ENCODE measurements at places on chromosomes 6 and 20.

DNA sequence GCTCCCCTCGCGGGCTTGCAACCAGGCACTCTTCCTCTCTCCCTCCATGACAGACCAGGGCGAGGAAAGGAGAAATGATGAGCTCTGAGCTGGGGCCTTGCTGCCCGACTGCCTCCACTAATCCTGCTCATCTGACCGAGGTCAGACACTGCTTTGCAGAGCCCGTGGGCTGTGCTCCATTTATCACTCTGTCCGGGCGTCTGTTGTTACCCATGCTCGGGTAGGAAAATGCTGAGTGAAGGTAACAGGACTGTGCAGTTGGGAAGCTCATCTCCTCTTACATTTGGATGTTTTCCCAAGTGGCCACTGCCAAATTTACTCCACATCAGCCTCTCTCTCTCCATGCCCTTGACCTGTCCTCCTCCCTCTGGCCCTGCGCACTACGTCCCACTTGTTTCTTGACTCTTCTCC, 14.6 kb downstream of the RPS6KA2 start:
- no peak for DNase-seq

- DNase-seq: no peak
Observed at GRCh38 chr20:39458452-39458851, 496.3 kb downstream of the DHX35 start.

DNA sequence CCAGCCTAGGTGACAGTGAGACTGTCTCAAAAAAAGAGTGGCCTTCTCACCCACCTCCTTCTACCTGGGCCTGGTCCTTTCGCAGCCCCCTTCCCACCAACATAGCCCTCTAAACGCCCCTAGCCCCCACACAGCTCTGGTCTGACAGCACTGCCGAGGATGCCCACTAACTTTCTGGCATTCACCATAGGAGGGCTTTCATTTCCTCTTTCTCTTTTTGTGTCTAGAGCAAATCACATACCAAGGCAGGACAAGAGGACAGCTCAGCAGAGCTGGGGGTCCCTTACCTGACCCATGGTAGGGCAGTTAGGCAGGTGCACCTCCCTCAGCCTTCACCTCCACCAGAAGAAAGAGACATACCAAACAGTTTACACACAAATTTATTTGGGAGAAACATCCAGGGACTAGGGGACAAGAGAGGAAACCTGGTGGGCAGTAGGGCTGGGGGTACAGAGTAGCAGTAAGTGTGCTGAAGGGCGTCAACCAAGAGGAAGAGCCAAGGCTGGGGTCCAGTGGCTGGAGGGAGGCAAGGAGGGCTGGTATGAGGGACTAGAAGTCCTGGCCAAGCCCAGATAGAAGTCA, 4.5 kb downstream of the LY6G5C start:
- no peak for DNase-seq

DNA sequence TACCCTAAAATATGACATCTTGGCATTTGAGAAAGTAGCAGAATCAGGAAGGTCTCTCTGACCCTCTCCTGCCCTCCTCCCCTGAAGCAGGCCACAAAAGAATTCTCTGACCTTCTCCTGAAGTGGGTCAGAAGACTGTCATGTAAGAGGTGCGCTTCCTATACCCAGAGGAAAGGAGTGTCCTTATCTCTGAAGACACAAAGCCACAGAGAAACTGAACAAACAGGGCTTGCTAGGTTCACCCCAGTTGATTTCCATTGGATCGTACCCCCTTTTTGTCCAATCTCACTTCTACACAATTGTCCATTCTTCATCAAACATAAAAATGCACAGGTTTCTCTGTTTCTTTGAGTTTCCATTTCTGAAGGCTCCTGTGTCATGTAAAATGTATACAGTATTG, 272.0 kb upstream of the SOX4 start:
- DNase-seq: no peak

DNA sequence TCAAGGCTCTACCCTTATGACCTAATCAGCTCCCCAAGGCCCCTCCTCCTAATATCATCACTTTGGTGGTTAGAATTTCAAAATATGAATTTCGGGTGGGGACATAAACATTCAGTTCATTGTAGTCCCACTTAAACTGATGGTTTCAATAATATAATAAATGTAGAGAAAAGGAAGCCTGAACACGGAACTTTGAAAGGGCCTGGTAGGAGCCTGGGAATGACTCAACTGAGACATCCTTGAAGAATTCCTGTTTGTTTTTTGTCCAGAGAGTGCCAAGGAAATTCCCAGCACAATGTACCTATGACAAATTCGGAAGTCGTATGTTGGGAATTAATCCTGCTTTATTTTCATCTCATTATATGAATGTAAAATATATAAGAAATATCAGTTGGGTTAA, 457.9 kb downstream of the PLCB1 start:
- no peak for DNase-seq

DNA sequence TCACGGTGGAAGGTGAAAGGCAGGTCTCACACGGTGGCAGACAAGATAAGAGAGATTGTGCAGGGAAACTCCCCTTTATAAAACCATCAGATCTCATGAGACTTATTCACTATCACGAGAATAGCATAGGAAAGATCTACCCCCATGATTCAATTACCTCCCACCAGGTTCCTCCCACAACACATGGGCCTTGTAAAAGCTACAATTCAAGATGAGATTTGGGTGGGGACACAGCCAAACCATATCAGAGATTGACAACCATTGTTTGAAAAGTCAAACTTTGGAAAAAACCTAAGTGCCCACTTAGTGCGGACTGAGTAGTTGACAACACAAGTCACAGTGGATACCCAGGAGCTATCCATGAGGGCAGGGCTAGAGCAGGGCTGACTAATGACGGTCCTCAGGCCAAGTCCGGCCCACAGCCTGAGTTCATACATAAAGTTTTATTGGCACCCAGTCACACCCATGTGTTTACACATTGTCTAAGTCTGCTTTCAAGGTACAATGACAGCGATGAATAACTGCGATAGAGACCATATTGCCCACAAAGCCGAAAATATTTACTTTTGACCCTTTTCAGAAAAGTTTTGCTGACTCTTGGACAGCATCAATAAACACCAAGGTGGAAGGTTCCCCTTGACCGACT, 33.8 kb upstream of the PMEPA1 start:
- no peak for DNase-seq

GRCh38 chr20:35773154-35773751, 1.4 kb downstream of the PHF20 start:
- DNase-seq: no peak

- DNase-seq: no peak
Observed at GRCh38 chr6:163008626-163009025, 280.9 kb downstream of the PACRG start.

GRCh38 chr20:11101696-11102095, 427.9 kb upstream of the JAG1 start:
- DNase-seq: no peak

DNA sequence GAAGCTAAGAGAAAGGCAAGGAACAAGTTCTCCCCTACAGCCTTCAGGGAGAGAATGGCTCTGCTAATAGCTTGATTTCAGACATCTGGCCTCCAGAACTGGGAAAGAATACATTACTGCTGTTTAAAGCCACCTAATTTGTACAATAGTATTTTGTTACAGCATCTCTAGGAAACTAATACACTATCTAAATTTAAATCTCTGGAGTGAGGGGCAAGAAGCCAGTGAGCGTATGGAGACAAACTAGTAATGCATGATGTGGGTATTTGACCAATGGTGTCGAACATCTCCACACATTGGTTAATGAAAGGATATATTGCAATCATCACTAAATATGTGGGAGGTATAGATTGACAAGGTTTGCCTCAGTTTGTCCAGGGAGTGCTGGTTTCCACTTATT, 451.5 kb downstream of the EPM2A start:
- DNase-seq: no peak

DNA sequence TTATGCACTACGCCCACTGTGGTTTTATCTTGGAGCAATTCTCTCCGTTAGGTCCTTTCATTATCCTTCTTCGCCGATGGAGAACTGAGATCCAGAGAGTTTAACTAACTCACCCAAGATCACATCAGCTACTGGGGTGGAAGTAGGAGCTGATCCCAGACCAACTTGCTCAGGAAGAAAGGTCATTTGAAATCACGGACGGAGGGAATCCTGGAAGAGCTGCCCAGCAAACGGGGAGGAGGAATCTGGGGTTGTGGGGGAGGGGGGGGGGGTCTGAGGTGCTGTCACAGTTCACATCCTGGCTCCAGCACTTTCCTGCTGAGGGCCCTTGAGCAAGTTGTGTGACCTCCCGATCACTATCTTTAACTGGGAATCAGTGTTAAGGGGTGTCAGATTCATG, 62.0 kb downstream of the NPEPL1 start:
- DNase-seq: no peak

DNA sequence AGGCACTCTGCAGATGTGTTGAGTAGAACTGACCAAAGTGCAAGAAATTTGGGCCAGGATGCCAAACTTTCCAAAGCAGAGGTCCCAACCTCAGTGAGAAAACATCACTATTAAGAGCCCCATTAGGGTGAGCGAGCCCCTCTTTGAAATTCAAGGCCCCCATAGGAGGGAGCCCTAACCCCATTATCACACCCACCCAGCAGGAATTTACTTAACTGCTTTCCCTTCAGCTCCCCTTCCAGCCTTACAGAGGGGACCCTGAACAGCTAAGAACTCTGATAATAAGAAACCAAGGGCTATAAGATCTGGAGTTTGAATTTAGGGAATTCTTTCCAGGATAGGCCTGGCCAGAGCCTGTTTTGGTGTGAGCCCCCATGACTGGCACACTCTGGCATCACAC, 130.6 kb downstream of the NFATC2 start:
- no peak for DNase-seq

DNA sequence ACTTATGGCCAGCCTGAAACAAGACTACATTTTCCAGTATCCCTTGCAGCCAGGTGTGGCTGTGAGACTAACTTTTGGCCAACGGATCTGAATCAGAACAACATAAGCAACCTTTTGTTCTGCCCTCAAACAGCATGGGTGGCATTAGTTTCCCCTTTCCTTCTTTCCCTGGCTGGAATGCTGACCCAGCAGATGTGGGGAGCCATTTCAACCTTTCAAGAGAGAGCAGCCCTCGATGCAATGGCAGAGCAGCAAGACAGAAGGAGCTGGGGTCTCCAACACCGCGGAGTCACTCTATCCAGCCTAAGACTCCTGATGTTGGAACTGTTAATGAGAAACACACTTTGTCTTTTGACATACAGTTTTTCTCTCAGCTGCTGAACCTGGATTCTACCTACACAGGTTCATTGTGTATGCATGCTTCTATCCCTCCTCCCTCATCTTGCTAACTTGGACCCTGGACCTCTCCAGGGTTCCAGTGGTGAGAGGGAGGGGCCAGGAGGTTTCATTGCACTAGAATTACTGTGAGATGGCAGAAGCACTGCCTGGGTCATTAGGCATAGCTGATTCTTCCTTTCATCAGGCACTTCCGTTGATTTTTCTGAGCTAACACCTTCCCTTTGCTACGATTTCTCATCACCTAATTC, 28.8 kb upstream of the DDR1 start:
- DNase-seq: no peak

DNA sequence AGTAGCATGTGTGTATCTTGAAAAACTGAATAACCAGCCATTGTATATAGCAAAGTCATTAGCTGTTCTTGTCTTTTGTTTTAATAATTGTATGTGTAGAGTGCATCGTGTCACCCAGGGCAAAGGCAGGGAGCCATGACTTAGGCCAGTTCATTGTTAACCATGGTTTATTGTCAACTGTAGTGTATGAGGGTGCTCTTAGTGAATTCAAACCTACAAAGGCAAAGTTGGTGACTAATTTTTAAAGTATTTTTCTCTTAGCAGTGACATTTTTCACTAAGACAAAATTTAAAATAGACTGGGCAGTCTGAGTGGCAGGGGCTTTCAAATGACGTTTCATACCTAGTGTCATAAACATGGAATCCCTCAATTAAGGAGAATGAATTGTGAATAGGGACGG, 79.0 kb downstream of the TULP4 start:
- DNase-seq: no peak

- peak; percentile 84 for DNase-seq
Observed at GRCh38 chr6:30600451-30600961, 16.5 kb downstream of the PPP1R10 start.

GRCh38 chr6:106206905-106207304, 118.7 kb downstream of the ATG5 start:
- DNase-seq: no peak

GRCh38 chr6:3137057-3137777, 18.7 kb downstream of the BPHL start:
- DNase-seq: peak; percentile 86

GRCh38 chr6:25278914-25279747, at the start of gene CARMIL1:
Gene CARMIL1, plus strand, starts transcription at chr6:25279374. Its CDS starts 422 bp downstream, at chr6:25279796.
- peak; percentile 94 for DNase-seq

DNA sequence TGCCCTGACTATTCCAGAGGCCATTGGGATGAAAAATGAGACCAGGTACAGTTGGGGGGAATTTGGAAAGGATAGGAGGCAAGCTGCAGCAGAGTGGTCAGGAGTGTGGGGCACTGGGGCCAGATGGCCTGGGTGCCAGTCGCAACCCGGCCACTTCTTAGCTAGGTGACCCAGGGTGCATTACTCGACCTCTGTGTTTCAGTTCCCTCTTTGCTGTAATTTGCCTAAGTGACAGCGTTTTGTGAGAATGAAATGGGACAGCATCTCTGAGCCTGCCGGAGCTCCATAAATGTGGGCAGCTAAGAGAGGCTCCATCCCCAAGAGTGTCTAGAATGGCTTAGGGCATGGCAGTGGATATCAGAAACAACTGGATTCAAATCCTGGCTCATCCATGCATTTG, 13.9 kb downstream of the LRFN2 start:
- no peak for DNase-seq

- DNase-seq: no peak
Observed at GRCh38 chr20:24468401-24469115, 871 bp upstream of the SYNDIG1 start.

DNA sequence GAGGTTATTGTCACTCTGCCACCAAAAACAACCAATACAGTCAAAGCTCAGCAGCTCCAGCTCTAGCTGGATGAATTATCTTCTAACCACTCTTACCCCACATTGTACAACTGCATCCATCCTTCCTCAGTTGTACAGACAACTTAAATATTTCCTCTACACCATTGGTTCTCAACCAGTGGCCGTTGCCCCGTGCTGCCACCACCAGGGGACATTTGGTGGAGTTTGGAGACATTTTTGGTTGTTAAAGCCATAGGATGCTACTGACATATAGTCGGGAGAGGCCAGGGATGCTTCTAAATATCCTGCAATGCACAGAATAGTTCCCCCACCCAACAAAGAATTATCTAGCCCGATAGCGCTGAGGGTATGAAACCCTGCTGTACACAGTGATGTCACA, 59.3 kb downstream of the SHLD1 start:
- no peak for DNase-seq

DNA sequence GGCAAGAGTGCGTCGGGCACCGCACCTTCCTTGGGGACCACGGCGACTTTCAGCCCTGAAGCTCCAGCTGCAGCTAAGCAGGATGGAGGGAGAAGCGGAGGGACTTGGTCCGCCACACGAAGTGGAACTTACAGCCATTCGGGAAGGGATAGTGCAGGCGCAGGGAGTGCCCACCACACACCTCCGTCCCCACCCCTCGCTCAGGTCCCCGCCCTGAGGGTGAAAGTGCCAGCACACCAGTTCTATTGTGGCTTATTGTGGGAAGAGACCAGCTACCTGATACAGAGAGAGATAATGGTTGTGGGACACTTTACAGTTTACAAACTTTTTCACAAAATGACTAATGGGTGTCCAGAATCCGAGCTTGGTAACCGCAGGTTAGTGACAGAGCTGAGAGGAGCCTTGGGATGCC, 76.1 kb downstream of the IRF4 start:
- no peak for DNase-seq

GRCh38 chr20:49230021-49230420, 10.8 kb downstream of the DDX27 start:
- no peak for DNase-seq
